HT-29 (cell line): ENCODE measurements at places on chromosomes 4 and X. TPM values are rescaled to one million over a fixed set of nuclear protein-coding genes. Genes with fewer than 3 reads are reported as not detected.
A peak's percentile ranks its signal among the peaks of the same experiment; 100 is the strongest.

Gene NXF2B
- not detected in 2 replicates for total RNA-seq

DNA sequence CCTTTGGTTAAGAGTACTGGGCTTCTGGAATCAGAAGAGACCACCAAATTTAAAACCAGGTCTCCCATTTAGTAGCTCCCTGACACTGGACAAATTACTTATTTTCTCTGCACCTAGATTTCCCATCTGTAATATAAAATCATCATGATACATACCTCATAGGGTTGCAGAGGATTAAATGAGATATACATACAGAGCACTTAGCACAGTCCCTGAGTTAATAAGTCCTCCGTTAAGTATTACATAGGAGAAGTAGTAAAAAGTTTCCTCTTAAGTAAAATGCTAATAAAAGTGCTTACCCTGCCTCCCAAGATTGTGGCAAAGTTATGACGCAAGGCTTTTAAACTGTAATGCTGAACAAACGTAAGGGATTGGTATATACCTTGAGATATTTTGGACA lies 539 bp upstream of the CHIC1 start:
- no peak for DNase-seq

Gene NEUROG2
- total RNA-seq: not detected in 2 replicates

Gene TNIP3
- total RNA-seq: not detected in 2 replicates

GRCh38 chr4:85761803-85762528 lies 287.0 kb downstream of the ARHGAP24 start:
- DNase-seq: no peak

Gene PRDM5
- total RNA-seq: 7.8 and 8.1 TPM in 2 replicates

- DNase-seq: peak; percentile 78
These were observed 52.4 kb downstream of the SCFD2 start for GRCh38 chr4:53313510-53313909.

Gene DCAF4L1
- total RNA-seq: 0.03 and 0.13 TPM in 2 replicates

DNA sequence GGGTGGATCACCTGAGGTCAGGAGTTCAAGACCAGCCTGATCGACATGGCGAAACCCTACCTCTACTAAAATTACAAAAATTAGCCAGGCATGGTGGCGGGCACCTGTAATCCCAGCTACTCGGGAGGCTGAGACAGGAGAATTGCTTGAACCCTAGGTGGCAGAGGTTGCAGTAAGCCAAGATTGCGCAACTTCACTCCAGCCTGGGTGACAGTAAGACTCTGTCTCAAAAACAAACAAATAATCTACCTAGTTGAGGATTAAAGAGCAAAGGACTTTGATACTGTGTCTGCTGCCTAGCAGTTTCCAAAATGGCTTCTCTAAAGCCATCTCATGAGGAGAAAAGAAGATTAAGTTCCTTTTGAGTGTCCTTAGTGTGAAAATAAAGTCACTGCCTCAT lies 37.8 kb downstream of the SMS start:
- DNase-seq: no peak

Gene EREG
- 67.4 and 74.0 TPM in 2 replicates for total RNA-seq

- DNase-seq: no peak
These were observed 45.0 kb upstream of the UPRT start for GRCh38 chrX:75228854-75229253.

GRCh38 chrX:109826954-109827708 lies 94.1 kb upstream of the ACSL4 start:
- DNase-seq: peak; percentile 28

DNA sequence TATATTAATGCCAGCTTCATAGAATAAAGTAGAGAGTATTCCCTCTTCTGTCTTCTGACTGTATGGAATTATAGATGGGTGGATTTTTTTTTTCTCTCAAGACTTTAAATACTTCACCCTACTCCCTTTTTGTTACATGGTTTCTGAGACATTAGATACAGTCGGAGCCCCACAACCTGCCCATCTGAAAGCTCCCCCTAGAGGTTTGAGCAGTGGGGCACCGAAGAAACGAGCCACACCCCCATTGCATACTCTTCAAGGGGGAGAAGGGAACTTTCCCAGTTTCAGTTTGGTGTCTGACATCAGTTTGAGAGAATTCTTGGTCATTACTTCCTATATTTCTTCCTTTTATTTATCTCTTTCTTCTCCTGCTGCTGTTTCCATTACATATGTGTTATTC lies 437.6 kb upstream of the AGA start:
- DNase-seq: peak; percentile 1

Gene MAGEA2
- 0.94 TPM in 1 of 2 replicates, not detected in the other for total RNA-seq

GRCh38 chrX:84893897-84894296 lies 109.8 kb upstream of the APOOL start:
- no peak for DNase-seq

Gene PABPC5
- total RNA-seq: not detected in 2 replicates

Gene GASK1B
- 16.1 TPM in 2 replicates for total RNA-seq

Gene HSFX2
- 0.70 TPM in 1 of 2 replicates, not detected in the other for total RNA-seq

- no peak for DNase-seq
These were observed 211.5 kb upstream of the DDX53 start for GRCh38 chrX:22788221-22788620.

- no peak for DNase-seq
These were observed 285.7 kb upstream of the TRAM1L1 start for GRCh38 chr4:117370944-117371668.

Gene ANK2
- total RNA-seq: 0.03 and 0.08 TPM in 2 replicates

DNA sequence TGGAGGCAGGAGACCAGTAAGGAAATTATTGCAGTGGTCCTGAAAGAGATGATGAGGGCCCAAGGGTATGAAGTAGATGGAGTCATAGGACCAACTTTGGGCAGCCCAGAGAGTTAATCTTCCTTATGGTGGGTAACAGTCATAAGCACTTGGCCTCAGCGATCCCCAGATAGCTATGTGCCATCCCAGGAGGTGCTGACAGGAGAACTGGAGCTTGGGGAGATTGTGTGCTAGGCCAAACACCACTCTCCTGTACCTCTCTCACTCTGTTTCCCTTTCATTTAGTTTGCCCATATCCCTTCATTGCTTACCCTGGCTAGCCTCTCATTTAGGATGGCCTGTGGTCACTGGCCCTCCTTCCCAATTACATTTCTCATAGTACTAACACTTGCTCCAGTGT lies 60.0 kb downstream of the TMEM164 start:
- no peak for DNase-seq

DNA sequence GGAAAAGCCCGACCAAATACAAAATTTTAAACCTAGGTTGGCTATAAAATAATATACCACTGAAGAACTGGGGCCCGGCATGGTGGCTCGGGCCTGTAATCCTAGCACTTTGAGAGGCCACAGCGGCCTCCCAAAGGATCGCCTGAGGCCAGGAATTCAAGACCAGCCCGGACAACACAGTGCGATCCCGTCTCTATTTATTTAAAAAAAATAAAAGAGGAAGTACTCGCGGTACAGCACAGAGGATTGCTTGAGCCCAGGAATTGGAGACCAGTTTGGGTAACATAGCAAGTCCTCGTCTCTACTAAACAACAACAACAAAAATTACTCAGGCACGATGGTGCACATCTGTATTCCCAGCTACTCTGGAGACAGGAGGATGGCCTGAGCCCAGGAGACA lies 44.8 kb upstream of the CDKN2AIP start:
- DNase-seq: no peak

GRCh38 chr4:108328383-108328732 lies 159.6 kb upstream of the LEF1 start:
- no peak for DNase-seq

DNA sequence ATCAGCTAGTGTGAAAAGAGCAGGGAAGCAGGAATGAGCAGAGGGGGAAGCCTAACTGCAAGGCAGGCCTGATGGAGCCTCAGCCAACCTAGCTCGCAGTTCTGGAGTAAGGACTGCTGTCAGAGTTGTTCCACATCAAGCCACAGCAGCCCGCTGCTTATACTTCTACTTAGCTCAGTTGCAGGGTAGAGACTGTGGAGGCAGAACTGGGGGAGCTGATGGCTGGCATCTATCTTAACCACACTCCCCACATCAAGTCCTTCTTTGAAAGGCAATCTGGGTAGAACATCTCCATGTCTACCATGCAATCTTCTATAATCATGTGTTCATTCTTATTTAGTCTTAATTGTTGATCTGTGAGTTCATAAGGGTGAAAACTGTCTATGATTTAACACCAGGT lies 46.1 kb downstream of the DDX60 start:
- no peak for DNase-seq

Gene JCHAIN
- not detected in 2 replicates for total RNA-seq

GRCh38 chr4:88457307-88458103 lies 586 bp downstream of the HERC5 start:
- no peak for DNase-seq

GRCh38 chr4:10579648-10580047 lies 104.9 kb downstream of the CLNK start:
- DNase-seq: no peak

Gene TMEM156
- total RNA-seq: not detected in 2 replicates

DNA sequence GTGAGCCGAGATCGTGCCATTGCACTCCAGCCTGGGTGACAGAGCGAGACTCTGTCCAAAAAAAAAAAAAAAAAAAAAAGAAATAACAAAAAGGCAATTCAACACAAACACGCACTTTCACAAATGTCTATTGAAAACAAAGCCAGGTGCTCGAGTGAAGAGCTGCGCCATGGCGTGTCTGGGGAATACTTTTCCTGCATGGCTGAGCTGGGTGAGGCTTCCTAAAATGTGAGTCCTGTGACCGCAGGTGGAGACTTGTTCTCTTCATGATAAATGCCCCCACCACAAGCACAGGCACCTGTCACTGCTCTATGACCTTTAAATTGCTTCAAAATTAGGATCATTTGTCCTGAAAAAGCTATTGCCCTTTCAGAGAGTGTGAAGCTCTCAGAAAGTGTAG lies 4.0 kb upstream of the ABLIM2 start:
- DNase-seq: no peak

Gene HPGD
- 18.6 and 33.7 TPM in 2 replicates for total RNA-seq

DNA sequence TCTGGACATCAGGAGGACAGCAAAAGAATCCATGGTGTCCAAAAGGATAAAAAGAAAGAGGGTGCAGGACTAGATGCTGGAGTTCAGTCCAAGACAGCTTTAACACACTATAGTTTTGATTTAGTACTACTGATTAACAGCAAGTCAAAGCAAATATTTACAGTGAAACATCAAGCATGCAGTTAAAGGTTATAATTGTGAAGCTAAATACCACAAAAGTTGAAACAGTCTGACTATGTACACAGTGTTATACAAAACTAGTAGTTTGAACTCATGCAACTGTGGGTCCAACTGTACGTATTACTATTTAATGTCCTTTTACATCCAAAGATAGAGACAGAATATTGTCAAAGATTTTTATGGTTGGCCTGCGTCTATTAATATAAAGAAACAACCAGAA lies 57.6 kb downstream of the CHIC2 start:
- no peak for DNase-seq
